Testis (tissue), 5 donors: ENCODE measurements at places on chromosomes 6 and 20. TPM values are rescaled to one million over a fixed set of nuclear protein-coding genes. Genes with fewer than 3 reads are reported as not detected.

Gene SRXN1
- total RNA-seq = 29.8 TPM

Gene CST4
- not detected for total RNA-seq

Gene EDN1
- 18.4 TPM for total RNA-seq

Gene GLP1R
- total RNA-seq = 0.55 TPM

DNA sequence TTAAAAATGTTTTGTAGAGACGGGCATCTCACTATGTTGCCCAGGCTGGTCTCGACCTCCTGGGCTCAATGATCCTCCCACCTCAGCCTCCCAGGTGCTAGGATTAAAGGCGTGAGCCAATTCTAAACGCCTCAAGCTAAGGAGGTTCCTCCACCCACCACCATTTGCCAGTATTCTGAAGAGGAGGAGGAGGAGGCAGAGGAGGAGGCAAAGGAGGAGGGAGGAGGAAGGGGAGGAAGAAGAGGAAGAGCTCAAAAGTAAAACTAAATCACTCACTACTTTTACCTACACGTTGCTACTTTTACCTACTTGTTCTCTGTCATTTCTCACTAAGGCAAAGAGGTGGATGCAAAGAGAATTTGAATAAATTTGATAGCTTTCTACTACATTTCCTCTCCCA is 63.6 kb upstream of the ARID1B start:
- no peaks in the 10 kb centered on the region for H3K27me3 ChIP-seq
- no peak overlapping the region for H3K27ac ChIP-seq
- H3K36me3 ChIP-seq = no peaks in the 10 kb centered on the region
- DNase-seq = no peak
- H3K4me1 ChIP-seq = no peaks in the 10 kb centered on the region

- H3K27ac ChIP-seq = no peak overlapping the region
- H3K4me3 ChIP-seq = no peak overlapping the region
- no peak for DNase-seq
These were observed 29.2 kb downstream of the PIGU start for GRCh38 chr20:34647737-34648136.

GRCh38 chr6:5663259-5663658 is 343.5 kb downstream of the NRN1 start:
- H3K36me3 ChIP-seq = no peaks in the 10 kb centered on the region
- no peaks in the 10 kb centered on the region for H3K4me1 ChIP-seq
- H3K27ac ChIP-seq = no peak overlapping the region
- no peak overlapping the region for H3K4me3 ChIP-seq

DNA sequence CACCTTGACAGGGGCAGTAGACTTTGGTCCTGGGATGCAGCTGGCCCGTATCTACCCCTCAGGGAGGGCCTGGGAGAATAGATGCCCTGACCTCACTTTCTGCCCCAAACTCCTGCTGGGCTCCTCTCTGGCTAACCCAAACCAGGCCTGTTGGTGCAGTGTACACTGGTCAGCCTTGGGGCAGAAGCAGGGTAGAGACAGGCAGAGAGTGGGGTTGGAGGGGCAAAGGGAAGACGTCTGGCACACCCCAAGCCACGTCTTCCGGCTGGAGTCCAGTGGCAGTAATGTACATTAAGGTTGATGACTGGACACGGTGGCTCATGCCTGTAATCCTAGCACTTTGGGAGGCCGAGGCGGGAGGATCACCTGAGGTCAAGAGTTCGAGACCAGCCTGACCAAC is 9.3 kb downstream of the DDR1 start:
- H3K4me1 ChIP-seq = no peaks in the 10 kb centered on the region
- DNase-seq = no peak
- H3K36me3 ChIP-seq = no peaks in the 10 kb centered on the region
- H3K27ac ChIP-seq = no peak overlapping the region

DNA sequence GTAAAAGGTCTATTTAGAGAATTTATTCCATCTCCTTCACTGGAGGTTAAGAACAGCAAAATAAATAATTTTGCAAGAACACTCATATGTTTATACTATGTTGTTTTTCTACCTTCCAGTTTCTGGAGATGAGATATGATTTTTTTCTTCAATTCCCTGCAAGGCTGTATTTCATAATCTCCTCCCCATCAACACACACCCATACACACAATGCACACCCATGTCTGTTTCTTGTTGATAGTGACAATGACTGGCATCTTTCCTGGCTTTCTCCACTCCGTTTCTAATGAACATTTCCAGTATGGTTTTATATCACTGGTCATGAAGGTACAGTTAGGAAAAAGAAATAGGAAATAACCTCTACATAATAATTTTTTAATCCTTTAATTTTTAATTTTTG is 202.1 kb downstream of the ARHGAP18 start:
- H3K4me1 ChIP-seq = peaks cover 12% of the 10 kb centered on the region
- DNase-seq = no peak
- no peak overlapping the region for H3K4me3 ChIP-seq
- no peaks in the 10 kb centered on the region for H3K36me3 ChIP-seq
- H3K27me3 ChIP-seq = no peaks in the 10 kb centered on the region
- H3K27ac ChIP-seq = no peak overlapping the region

DNA sequence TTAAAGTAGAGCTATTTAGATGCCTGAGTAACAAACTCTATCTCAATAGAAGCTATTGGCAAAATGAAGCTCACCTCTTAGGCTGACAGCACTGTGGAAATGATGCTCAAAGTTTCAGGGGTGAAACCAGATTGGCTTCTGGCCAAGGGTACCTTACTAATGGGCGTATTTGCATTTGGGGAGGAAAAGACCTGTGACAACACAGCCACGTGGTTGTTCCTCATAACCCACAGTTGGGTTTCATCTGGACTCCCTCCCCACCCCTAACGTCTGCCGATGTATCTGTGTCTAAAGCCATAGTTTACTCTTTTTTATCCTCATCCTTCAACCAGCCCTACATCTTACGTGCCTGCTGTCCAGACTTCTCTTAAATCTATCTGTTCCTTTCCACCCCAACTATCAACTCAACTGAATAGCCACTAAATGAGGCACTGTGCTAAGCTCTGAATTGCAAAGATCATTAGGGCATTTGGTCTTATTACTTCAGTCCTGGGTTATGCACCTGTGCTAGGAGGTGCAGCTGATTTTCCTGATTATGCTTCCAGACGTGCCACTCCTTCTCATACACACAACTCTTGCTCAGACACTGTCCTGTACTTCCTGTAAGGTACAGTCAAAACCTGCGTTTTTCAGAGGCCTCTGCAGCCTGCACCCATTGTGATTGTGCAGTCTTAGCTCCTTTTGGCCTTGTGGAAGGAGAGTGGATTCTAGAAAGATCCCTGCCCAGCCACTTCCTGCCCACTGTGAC is 80.6 kb upstream of the ARMC2 start:
- H3K27me3 ChIP-seq = no peaks in the 10 kb centered on the region
- H3K4me3 ChIP-seq = no peak overlapping the region
- no peak for DNase-seq
- no peaks in the 10 kb centered on the region for H3K36me3 ChIP-seq
- H3K27ac ChIP-seq = no peak overlapping the region
- peaks cover 11% of the 10 kb centered on the region for H3K4me1 ChIP-seq

GRCh38 chr6:108544606-108545005 is 16.1 kb upstream of the FOXO3 start:
- no peaks in the 10 kb centered on the region for H3K36me3 ChIP-seq
- H3K27ac ChIP-seq = no peak overlapping the region
- no peak for DNase-seq
- H3K27me3 ChIP-seq = no peaks in the 10 kb centered on the region

GRCh38 chr20:51840865-51841264 is 38.5 kb upstream of the SALL4 start:
- H3K4me3 ChIP-seq = no peak overlapping the region
- H3K27me3 ChIP-seq = no peaks in the 10 kb centered on the region
- H3K27ac ChIP-seq = no peak overlapping the region
- H3K4me1 ChIP-seq = no peaks in the 10 kb centered on the region

- peaks cover 6% of the 10 kb centered on the region for H3K4me1 ChIP-seq
- no peak overlapping the region for H3K27ac ChIP-seq
- no peak for DNase-seq
- no peaks in the 10 kb centered on the region for H3K27me3 ChIP-seq
- no peaks in the 10 kb centered on the region for H3K36me3 ChIP-seq
These were observed 19.7 kb downstream of the ETV7 start for GRCh38 chr6:36367743-36368142.
